ENCODE measurements at places on chromosomes 1 and 21.

GRCh38 chr21:15774590-15774989 is 44.8 kb downstream of the USP25 start:
- DNase-seq = no peak

DNA sequence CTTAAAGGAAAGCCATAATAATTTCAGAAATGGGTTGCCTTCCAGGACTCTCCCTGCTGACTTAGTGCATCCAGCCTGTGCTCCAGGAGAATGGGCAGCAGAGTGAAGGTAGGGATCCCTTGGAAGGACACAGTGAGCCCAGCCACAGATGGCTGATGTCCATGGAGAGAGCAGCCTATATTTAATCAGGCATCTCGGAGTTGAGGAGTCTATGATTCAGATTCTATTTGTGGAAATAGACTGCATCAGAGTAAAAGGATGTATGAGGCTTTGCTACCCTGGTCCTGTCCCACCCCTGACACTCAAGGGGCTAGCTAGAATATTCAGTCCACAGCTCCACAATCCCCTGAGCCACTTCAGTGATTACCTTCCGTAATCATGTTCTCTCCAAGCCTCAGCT is 43.8 kb upstream of the PBX1 start:
- DNase-seq = no peak

DNA sequence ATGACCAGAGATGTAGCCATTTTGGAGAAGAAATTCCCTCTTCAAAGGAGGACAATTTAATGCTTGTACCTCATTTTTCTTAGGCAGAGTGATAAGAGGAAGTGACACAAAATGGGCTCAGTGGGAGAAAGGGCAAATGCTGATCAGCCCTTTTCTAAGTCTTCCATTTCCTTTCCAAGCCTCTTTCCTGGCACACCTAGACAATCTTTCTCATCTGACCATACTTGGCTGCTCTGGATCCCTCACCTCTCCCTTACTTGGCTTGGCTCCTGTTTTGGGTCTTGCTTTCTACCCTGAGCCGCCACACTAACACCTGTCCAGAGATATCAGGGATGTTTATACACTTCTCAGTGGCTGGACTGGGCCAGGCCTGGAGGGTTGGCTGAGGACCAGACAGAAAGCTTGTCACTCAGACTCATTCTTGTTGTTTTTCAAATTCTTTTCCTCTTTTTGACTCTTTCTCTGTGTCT is 13.1 kb downstream of the TXNIP start:
- no peak for DNase-seq

GRCh38 chr1:161157867-161158266 is 1.4 kb upstream of the USP21 start:
- no peak for DNase-seq

DNA sequence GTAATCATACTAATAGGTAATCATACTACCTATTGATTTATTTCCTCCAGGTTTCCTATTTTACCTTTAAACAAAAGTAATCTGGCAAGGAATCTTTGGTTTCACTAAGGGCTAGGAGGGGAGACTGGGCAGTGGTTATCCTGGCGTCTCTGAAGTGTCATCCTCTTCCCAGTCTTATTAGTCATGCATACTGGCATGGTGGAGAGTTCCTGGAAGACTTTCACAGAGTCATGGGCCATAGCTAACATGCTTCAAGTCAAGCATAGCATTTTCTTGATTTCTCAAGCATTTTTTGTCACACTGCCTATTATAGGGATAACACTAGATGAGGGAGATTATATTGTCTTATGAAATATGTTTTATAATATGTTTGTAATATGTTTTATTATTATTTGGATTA is 64.0 kb upstream of the ASB17 start:
- no peak for DNase-seq

DNA sequence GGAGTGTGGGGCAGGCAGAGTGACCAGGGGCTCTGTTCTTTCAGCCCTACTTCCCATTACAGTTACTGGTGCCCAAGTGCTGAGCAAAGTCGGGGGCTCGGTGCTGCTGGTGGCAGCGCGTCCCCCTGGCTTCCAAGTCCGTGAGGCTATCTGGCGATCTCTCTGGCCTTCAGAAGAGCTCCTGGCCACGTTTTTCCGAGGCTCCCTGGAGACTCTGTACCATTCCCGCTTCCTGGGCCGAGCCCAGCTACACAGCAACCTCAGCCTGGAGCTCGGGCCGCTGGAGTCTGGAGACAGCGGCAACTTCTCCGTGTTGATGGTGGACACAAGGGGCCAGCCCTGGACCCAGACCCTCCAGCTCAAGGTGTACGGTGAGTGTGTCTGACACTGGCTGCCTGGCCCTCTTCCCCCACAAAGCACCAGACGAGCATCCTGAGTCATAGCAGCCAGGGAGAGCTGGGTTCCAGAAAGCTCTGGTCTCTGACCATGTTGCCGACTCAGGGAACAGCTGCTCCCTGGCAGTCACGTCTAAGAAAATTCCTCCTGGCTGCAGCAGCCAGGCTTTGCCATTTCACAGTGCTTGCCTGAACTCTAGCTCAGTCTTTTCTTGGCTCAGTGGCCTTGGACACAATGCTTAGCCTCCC is 3.3 kb downstream of the SLAMF8 start:
- no peak for DNase-seq

GRCh38 chr1:15950763-15951295 is 25.1 kb downstream of the ZBTB17 start:
- peak; percentile 73 for DNase-seq

DNA sequence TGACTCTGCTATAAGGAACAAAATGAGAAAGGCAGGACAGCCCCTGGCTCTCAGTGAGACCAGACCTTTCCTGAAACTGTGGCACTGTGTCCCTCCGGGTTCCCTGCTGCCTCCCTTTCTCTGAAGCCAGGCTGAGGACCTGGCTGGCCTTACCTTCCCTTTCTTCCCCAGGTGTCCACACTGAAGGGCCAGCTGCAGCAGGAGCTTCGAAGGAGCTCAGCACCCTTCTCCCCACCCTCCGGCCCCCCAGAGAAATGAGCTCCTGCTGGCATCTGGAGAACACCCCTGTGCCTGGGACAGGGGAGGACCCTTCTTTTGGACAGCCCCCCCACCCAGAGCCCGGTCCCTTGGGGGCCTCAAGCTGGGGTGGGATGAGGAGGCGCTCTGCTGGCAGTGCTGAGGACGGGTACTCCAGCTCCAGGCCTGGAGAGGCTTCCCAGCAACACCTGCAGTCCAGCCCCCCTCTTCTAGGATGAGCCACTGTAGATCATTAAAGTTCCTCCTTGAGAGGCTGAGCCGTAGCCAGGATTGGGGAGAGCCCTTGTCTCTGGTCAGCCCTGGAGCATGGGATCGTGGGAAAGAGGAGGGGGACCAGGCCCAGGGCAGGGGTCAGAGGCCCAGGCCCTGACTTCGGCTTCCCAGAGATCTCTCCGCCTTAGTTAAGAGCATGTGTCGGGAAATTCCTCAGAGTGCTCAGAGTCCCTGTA is 8.1 kb downstream of the MFAP2 start:
- DNase-seq = no peak

- DNase-seq = no peak
These were observed 9.9 kb upstream of the HJV start for GRCh38 chr1:146031476-146031875.

DNA sequence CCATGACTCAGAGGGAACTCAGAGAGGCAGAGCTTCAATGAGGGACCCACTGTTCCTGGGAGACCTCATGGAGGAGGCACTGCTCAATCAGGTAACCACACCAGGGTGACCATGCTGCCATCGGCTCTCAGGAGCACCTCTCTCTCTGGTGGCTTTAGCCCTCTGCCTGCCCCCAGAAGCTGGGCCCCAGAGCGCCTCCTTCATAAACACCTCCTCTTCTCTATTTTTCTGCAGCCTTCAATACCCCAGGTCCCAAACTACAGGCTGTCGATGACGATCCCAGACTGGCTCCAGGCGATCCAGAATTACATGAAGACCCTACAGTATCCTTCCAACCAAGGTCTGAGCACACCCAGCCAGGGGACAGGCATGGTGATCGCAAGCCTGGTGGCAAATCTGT is 10.6 kb downstream of the VASH2 start:
- no peak for DNase-seq

DNA sequence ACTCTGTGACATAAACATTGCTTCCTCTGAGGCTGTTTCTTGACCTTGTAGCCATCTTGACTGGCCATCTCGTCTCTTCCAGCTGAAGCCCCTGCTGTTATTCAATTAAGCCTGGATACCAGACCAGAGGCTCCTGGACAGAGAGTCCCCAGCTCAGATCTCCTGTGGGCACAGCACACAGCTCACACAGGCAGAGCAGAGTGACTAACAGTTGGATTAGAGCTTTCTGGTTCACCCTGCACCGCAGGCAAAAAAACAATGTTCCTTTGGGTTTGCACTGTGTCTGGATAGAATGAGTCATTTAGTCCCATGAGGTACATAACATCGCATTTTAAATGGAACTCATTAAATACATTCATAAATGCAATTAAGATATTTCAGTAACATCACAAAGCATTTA is 33.4 kb upstream of the USH2A start:
- DNase-seq = no peak

DNA sequence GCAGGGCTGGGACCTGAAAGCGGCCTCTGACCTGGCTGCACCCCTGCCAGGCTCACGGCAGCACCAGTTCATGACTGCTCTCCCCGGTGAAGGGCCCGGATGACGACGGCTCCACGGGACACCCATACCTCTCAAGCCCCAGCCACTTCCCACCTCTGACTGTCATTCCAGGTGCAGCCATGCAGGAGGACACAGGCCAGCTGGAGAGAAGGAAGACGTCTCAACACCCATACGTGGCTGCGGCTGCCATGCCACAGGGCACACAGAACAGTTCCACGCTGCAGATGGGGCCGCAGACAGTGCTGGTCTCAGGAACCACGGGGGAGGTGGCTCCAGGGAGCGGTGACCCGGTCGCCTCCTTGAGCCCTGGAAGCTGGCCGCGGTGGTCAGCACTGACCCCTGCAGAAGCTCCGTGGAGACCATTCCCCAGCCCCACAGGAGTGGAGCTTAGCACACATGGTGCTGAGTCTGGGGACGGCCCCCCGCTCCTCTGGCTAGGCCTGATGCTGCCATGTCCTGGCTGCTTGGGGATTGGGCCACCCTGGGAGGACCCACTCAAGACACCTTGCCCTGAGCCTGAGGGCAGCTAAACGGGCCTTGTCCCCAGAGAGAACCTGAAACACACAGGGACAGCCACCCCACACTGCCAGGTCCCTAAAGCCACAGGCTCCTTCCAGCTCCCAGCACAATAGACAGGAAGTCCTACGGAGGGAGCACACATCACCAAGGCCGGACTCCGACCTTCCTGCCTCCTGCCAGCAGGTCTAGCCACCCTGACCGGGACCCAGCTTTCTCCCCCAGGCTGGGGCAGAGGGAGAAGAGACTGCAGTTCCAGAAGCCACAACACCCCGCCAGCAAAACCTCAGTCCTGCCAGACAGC is 8.6 kb downstream of the WNT9A start:
- no peak for DNase-seq

DNA sequence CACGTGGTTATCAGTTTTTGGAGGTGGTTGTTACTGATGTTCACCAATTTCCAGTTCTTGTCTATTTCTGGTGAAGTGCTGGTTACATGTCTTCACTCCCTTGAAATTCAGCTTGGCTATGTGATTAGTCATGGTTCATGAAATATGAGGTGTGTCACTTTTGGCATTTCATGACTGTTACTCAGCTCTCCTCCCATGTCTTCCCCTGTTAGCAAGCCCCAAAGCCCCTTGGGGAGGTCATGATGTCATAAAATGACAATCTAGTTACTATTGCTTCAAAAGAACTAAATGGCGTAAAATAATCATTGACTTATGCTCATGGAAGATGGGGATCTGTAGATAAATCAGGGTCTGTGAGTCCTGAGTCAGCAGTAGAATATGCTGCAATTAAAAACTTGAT is 425.1 kb downstream of the SETD4 start:
- DNase-seq = no peak

- DNase-seq = no peak
These were observed 102.9 kb downstream of the GABPA start for GRCh38 chr21:25837533-25838265.

Measured in activated CD4-positive, alpha-beta T cell treated with anti-CD3 and anti-CD28 coated beads for 1 hour (primary cell).